ENCODE measurements at places on chromosomes 3 and 15.

GRCh38 chr3:133328373-133328772 is 71.5 kb upstream of the BFSP2 start:
- DNase-seq: no peak

DNA sequence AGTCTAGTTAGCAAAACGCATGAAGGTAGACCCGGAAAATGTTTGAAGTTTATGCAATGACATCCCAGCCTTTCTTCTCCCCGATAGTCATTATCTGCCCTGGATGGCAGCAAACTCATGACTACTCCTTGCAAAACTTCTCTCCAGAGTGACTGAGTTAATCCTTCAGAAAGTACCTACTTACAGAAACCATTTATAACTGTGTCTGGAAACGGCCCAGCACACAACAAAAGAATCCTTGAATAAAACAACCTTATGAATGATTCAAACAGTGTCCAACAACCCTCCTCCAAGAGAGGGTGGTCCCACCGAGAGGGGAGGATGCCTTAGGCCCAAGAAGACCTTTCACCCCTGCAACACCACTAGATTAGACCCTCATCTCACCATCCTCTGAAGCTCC is 14.2 kb downstream of the ST8SIA2 start:
- DNase-seq: no peak

GRCh38 chr3:41290736-41291135 is 91.4 kb downstream of the CTNNB1 start:
- peak; percentile 8 for DNase-seq

DNA sequence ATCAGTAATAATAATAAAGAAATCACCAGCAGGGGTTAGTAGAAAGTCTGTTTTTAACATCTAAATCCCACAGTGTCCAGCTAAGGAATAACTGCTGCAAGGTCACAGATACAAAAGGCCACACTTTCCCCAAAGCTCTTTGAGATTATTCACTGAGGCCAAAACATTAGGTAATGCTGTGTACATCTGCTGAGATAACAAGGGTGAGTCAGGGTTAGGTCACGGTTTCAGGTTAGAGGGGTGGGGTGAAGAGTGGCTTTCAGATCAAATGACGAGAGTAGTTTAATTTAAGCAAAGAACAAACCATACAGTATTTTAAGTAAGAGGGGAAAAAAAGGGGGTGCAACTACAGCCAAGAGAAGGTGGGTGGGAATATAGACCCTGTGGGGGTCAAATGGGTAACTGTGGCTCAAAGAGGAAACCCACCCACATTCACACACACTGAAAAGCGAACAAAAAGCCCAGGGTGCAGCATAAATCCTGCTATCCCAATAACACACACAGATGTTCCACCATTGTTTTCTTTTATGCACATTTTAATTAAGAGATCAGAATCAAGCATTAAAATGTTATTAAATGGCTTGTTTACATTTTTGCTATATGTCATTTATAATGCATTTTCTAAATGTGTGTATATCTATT is 412.9 kb downstream of the TIGIT start:
- DNase-seq: no peak

GRCh38 chr3:19270481-19270880 is 122.2 kb downstream of the KCNH8 start:
- no peak for DNase-seq

- DNase-seq: peak; percentile 3
Observed at GRCh38 chr3:64022451-64023186, 675 bp downstream of the PSMD6 start.

GRCh38 chr15:38213356-38213755 is 39.3 kb upstream of the SPRED1 start:
- DNase-seq: no peak

GRCh38 chr3:193702967-193703366 is 110.0 kb downstream of the OPA1 start:
- no peak for DNase-seq

GRCh38 chr15:39925112-39925842 is 5.2 kb upstream of the GPR176 start:
- no peak for DNase-seq

GRCh38 chr15:69625328-69625727 is 172.7 kb downstream of the RPLP1 start:
- no peak for DNase-seq

DNA sequence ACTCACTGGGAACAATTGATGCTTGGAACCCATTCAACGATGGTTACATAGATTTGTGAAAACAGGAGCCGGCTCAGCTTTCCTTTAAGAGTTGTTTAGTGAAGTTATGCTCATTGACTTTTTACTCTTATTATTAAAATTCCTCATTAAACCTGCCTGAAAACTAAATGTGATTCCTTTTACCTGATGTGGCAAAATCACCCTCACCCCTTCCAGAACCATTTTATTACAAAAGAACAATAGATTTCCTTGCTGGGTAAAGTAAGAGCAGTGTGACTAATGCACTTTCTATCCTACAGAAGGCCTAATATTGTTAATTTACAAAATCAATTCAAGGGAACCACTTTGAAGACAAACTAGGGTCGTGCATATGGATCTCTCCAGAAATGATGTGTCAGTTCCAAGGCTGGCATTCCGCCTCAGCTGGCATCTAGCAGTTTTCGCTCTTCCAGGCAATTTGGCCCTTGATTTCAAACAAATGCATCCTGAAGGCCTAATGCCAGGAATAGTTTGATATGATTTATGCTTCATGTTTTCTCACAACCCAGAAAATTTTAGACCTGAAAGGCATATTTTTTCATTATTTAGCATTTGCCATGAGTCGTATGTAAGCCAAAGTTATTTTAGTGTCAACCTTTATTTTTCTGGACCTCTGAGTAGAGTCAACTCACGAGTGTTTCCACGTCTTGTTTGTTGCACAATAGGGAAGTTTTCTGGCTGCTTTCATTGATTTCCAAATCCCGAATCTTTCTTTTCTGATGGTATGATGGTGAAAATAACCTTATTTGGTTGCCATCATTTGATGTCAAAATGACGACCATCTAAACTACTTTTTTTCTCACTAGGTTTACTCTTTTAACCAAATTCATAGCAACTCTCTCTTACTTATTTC is 447.8 kb downstream of the MECOM start:
- DNase-seq: no peak

DNA sequence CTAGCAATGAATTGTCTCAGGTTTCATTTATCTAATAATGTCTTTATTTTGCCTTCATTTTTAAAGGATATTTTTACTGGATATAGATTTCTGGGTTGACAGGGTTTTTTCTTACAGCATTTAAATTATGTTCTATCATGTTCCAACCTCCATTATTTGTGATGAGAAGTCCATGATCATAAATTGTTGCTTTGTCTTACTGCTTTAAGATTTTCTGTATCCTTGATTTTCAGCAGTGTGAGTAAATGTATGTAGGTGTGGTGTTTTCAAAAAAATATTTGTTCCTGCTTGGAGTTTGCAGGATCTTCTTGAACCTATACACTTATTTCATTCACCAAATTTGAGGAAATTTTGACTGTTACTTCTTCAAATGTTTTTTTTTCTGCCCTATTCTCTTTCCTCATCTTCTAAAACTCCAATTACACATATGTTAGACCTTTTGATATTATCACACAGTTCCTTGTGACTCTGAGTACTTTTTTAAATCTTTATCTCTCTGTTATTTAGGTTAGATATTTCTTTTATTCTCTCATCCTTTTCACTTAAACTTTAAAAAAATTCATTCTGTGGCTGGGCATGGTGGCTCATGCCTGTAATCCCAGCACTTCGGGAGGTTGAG is 43.7 kb upstream of the SELENOK start:
- DNase-seq: no peak

DNA sequence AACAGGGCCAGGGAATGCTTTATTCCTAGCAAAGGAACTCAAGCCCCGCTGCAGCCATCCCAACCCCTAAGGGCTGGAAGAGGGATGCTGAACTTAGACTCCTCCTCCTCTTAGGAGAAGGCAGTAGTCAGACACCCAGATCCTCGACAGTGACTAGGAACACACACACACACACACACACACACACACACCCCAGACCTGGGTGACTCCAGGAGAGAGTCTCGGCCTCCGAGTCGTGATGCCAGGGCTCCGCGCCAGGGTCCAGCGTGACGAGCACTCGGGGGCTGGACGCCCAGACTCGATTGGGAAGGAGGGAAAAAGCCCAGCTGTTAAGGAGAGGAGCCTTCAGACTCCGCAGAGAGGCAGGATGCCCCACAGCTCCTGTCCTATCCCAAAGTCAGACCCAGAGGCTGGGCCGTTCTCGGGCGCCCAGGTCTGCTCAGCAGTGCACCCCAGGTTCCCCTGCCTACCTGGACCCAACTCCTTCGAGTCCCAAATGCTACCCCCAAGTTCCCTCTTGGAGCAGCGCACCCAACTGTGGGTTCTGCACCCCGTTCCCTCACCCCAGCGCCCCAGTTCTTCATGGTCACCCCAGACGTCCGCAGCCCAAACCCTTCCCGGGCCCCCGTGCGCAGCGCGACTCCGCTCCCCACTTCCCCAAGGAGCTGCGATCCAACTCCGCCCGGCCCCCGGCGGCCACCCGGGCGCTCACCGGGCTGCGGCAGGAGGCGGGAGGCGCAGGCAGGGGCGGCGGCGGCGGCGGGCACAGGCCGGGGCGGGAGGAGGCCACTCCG is 421 bp downstream of the BMF start:
- DNase-seq: peak; percentile 74

- DNase-seq: no peak
Observed at GRCh38 chr3:42780892-42781700, 8.0 kb upstream of the CCDC13 start.

GRCh38 chr3:127770671-127771355 is 51.5 kb downstream of the MGLL start:
- DNase-seq: no peak

DNA sequence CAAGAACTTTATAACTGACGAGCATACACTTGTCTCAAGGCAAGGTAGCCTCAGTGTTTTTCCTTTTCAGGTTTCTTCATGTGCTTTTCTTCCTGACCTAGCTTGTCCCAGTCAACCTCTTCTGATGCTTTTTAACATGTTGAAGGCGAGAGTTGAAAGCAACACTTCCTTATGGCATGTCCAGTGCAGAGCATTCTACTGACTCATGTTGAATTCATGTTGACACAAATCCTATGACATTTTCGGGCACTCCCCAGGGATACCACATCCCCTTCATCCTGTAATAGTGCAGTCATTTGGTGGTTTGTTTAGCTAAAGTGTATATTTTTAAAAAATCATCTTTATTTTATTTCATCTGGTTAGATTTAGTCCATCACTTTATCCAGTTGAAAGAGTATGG is 75.9 kb upstream of the CBLB start:
- DNase-seq: no peak

Measured in substantia nigra (tissue), 51 donors.